ENCODE measurements at places on chromosomes 7 and 10.

DNA sequence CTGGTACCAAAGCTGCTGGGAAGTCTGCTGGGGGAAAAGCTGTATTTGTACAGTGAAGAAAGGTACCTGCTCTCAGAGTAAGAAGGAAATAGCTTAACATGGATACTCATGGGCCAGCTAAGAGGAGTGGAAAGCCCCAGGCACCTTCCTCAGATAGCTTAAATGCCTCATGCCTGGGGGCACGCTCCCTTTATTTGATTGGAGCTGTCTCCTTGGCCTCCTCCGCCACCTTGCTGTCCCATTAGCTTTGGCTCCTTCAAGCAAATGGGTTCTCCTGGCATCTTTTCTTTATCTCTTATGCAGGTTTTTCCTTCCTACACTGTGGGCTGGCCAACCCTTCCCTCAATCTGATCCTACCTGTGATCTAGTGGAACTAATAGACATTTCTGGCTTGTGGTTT, 318.5 kb downstream of the SH2D4B start:
- no peak for DNase-seq

- peak; percentile 74 for DNase-seq
Measured at GRCh38 chr7:26686448-26686981, 177.9 kb downstream of the SKAP2 start.

DNA sequence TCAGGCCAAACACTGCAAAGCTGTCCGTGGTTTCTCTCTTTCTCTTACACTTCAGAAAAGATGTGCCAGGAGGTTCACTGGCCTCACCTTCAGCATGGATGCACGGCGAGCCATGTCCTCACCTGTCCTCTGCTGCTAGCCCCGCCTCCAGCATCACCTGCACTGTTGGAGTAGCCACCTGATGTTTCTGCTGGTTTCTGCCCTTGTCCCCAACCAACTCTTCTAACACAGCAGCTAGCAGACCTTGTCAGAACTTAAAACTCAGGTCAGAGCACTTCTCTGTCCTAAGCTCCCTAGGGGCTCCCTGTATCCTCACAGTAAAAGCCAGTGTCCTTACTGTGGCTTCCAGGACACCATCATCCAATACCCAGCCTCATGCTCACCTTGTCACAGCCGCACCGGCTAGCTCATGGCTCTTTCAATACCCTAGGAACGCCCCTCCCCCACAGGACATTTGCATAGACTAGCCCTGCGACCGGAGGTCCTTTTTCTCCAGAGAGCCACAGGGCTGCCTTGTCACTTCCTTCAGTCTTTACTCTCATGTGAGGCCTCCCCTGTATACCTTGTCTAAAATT, 15.2 kb downstream of the PALD1 start:
- DNase-seq, result no peak

DNA sequence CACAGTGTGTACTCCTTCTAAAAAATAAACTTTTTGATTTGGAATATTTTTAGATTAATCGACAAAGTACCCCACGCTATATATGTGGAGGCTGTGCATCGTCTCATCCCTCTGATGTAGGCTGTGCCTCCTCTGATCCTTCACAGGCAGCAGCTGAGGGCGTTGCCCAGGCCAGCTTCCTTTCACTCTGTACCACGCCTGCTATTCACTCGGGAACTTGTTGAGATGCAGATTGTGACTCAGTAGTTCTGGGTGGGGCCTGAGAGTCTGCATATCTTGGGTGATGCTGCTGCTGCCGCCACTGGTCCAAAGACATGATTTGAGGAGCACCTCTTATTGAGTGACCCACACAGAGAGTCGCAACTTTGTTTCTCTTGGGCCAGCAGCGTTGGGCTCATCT, 7.9 kb upstream of the C10orf120 start:
- no peak for DNase-seq

DNA sequence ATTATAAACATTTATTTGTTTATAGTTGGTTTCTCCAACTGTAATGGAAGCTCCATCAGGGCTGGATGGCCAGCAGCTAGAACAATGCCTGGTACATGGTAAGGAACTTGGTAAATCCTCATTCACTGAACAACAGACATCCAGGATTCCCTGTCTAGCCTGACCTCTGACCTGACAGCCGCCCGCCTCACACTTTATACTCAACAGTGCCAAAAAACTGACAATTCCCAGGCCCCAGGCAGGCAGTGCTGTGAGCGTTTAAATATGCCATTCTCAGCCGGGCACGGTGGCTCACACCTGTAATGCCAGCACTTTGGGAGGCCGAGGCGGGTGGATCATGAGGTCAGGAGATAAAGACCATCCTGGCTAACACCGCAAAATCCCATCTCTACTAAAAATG, 55.9 kb downstream of the RSU1 start:
- DNase-seq, result no peak

- no peak for DNase-seq
Measured at GRCh38 chr7:158994687-158995086, 138.3 kb downstream of the DYNC2I1 start.

Data from fibroblast of skin of right biceps (primary cell).